ENCODE measurements at places on chromosomes 1 and 21.
A peak's percentile ranks its signal among the peaks of the same experiment; 100 is the strongest.

DNA sequence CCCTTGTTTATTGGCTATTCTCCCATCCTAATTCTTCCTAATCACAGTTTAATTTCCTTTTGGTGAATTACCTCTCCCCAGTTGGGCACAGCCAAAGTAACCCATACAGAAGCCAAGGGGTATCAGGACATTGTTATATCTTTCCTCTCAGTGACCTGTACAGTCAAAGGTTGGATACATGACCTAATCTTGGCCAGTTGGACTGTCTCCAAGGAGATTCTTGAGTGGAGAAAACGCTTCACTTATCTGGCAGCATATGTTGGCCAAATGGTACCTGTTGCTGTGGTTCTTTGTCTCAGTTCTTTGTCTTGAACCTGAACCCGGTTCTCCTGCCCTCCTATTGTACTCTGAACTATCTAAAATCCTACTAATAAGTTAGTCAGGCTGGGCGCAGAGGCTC lies 15.3 kb upstream of the TBCE start:
- DNase-seq = no peak

GRCh38 chr1:231419147-231419546 lies 2.9 kb downstream of the EGLN1 start:
- no peak for DNase-seq

GRCh38 chr1:172287208-172287607 lies 133.3 kb upstream of the C1orf105 start:
- DNase-seq = peak; percentile 89

DNA sequence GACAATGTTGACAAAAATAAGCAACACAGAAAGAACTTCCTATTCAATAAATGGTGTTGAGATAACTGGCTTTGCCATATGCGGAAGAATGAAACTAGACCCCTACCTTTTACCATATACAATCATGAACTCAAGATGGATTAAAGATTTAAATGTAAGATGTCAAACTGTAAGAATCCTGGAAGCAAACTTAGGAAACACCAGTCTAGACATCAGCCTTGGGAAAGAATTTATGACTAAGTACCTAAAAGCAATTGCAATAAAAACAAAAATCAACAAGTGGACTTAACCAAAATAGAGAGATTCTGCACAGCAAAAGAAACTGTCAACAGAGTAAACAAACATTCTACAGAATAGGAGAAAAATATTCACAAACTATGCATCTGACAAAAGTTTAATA lies 16.1 kb upstream of the CLDN8 start:
- peak; percentile 65 for DNase-seq

DNA sequence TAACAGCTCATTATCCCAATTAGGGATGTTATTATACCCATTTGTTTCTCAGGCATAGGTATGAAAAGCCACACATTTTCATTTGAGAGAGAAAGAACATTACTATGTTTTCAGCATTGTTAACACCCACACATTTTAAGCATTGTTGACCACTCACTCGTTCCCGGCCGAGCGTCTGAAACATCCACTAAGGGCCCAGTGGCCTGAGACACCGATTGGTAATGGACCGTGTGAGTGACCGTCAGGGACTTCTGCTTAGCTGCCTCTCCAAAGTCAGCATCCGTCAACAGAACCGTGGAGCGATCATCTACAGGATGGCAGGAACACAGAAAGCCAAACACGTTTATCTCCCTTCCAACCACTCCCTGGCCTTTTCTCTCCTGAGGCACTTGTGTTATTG lies 184.6 kb downstream of the PCP4 start:
- no peak for DNase-seq

GRCh38 chr1:157235307-157235706 lies 97.1 kb upstream of the ETV3 start:
- DNase-seq = no peak

DNA sequence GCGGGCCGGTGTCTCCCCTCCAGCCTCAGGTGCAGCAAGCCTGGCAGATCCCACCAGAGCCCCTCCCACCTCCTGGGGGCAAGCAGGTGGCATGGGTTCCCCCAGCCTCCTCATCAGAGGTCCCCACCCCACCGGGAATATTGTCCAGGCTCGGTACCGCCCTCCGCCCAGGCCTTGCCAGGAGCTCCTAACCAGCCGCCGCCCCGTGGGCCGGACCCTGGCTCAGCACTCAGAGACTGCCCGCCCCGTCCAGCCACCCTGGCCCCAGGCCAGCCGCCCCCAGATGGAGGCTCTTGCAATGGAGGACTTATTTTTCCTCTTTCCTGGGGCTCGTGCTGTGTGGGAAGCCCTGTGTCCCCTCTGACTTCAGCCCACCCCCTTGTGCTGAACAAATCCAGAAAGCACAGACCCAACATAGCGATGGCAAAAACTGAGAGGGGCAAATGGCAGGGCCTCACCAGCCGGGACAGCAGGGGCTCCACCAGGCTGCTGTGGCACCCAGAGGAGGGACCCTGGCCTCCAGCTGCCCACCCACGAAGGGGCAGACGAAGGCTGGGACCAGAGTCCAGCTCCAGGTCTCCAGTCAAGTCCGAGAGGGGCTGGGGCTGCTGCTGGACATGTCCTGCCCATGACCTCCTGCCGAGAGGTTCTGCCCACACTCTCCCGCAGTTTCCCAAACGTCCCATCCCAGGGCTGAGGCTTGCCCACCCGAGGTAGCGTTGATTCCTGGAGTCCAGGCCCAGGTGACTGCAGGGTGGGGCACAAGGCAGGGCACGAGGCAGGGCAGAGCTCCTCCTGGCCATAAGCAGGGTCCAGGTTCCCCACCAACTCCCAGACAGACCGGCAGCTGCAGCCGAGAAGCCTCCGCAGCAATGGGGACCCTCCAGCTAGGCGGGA lies 7.5 kb downstream of the MEGF6 start:
- DNase-seq = no peak

DNA sequence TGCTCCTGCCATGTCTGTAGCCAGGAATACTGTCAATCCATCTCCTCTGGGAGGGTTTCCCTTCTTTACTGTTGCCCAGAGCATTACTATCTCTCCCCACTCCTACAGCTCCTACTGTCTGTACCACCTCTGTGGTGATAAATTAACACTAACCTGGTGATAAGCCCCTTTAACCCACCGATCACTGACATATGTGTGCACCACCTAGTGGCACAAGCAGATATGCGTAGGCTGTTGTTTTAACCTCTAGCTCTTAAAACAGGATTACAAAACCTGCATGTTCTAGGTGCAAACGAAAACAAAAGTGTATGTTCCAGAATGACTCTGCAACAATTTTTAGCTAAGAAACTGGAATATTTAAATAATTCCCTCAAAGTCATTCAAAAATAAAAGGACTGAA lies 93.9 kb upstream of the BEND5 start:
- DNase-seq = peak; percentile 44

DNA sequence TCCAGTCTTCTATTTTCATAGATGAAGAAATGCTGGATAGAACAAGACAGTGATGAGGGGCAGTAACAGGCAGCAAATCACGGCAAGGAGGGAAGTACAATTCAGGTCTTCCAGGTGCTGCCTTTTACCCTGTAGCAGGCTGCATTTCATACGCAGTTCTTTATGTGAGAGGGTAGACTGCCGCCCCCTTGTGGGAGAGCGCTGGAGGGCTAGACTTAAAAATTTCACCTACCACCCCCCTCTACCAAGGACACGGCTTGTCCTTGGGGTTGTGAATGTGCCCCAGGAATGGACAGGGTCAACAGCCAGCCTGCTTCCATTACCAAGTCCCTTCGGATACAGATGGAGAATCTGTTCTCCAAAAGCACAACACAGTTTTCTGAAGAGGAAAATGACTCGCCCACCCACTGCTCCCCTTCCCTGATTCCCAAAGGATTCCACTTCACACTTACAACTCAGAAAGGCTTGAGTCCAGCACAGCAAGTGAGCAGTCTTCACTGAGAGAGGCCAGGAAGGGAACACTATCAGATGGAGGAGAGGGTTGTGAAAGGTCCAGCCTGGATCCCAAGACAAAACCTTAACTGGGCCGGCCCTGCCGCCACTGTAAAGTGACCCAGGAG lies 7.4 kb downstream of the WDR77 start:
- peak; percentile 28 for DNase-seq

DNA sequence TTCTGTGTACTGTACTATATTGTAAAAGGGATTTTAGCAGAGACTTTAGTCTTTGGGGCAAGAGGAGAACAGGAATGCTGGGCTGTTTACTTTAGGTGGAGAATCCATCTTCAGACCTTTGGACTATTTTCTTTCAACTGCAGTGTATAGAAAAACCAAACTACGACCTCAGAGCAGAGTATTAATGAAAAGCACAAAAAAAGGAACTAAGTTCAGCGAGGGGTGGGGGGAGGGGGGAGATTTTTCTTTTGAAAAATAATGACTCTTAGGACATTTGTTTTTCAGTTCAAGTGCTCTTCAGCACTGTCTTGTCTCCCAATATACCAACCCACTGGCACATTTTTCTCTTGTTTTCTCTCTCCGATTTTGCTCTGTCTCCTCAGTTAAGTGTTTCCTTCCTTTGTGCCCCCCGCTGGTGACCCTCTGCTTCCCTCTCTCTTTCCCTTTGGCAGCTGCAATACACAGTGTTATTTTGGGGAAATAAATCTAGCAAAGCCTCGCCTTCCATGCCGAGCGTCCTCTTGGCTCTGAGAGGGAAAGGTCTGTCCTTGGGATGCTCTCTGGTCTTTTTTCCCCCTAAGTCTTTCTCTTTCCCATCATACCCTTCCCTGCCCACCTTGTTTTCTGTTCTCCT lies 44.8 kb downstream of the ACP6 start:
- no peak for DNase-seq

DNA sequence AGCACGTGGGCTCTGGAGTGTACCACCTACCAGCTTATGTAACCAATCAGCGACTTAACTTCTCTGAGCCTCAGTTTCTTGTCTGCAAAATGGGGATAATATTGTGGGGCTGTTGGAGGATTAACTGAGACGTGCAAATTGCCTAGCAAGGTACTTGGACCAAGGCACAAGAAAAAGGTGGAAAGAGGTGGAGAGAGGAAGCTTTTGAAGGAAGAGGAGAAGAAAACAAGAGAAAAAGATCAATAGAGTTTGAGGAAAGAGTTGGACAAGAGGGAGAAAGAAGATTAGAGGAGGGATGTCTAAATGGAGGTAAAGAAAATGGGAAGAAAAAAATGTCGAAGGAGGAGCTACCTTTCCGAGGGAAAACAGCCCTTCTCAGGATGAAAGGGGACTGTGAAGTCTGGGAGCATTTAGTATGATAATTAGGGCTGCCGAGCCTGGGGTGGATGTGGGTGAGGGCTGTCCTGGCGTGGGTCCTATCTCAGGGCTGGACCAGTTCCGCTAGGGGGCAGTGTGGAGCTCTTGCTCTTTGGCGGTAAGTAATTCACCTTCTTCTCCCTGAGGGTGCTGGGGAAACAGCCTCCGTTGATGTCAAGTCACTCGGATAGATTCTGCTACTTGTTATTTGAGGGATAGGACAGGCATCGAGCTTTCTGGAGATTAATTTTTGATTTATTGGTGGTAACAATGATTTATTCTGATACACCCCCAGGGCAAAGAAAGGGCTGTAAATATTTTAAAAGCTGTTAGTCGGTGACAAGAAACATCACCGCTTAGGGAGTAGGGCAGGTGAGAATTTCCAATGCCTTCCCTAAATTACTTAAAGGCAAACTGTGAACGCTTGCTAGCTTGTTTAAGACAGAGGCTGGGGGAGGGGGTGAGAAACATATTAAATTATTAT lies 79.0 kb upstream of the NFASC start:
- DNase-seq = peak; percentile 60

DNA sequence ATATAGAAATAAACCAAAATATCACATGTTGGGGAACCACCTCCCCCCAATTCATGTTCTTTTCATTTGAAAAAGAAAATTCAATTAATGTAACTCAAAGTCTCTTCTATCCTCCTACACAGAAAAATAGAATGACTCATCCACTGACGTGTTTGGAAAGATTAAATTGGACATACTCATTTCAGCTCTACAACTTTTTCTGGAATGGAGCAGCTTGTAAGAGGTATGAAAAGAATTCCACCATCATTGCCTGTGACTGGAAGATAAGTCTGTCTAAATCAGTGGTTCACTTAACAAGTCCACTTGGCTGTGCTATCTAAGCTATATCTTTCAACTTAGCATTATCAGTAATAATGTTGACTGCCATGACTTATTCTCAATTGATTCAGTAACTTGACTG lies 702.3 kb downstream of the BRINP3 start:
- DNase-seq = no peak

DNA sequence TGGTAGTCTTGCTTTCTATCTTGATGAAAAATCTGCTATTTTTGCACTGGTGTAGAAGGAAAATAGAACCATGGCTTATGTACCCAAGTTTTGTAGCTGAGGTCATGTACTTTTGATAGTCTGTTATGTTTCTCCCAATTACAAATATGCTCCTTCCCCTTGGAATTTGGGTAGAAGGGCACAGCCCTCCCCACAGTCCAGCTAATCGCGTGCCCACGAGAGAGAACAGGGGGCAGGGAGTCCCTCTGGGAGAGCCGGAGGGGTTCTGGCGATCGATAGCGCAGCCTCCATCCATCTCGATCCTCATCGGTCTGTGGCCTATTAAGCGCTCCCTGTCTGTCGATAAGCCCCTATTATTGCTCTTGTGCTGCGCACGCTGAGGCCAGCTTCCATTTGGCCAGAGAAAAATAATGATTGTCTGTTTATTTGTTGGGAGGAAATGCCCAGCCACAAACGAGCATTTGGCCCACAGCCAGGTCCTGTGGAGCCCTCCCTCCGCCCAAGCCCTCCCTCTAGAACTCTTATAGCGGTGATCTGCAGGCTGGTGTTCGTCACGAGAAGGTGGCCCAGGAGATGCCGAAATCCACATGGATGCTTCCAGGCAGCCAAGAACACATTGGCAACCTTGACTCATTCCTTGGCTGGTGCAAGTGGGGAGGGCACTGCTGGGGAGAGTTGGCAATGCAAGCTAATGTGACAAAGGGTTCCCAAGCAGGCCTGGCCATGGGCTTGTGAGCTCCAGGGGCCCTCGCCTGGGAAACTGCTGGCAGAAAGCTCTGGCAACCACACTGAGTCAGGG lies 134.7 kb upstream of the TNR start:
- no peak for DNase-seq

- no peak for DNase-seq
Measured at GRCh38 chr1:243729956-243730355, 120.1 kb downstream of the AKT3 start.

DNA sequence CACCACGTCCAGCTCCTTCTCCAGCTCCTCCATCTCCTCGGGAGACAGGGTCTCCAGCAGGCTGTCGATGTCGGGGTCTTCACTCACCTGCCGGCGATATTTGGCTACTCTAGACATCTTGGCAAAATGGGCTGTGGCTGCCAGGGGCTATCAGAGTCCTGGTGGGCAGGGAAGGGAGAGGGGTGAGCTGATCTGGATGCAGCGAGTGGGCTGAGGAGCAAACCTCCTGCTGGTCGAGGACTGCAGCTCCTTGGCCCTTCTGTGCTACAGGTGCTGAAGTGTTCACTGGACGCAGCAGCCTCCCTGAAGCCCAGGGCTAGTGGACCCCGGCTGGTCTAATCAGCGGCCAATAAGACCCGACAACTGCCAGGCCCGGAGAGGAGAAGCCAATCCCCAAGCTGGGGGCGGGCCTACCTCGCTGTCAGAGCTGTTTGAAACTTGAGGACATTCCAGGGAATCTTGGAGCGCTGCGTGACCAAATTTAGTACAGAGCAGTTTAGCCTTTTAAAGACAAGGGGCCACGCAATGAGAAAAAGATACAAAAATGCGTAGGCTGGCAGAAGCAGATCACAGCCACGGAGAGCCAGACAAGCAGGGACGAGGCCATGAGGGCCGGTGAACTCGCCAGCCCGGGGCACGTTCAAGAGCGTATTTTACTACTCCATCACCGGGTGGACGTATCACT lies at the start of gene LMOD1:
TSS of gene LMOD1 (minus strand) at position 325 of the 685 bp plus-strand sequence. CDS start at position 117, 208 bp downstream.
- DNase-seq = peak; percentile 86

Data from fibroblast of mammary gland (primary cell).